ENCODE measurements at places on chromosomes 7 and 10. TPM values are rescaled to one million over a fixed set of nuclear protein-coding genes. Genes with fewer than 3 reads are reported as not detected.
A peak's percentile ranks its signal among the peaks of the same experiment; 100 is the strongest.

- no peak overlapping the region for H3K4me3 ChIP-seq
- no peaks in the 10 kb centered on the region for H3K36me3 ChIP-seq
- no peak overlapping the region for H3K27ac ChIP-seq
- DNase-seq, result no peak
Observed at GRCh38 chr7:157493017-157493416, 156.2 kb downstream of the DNAJB6 start.

RAB19 gene
- total RNA-seq, result not detected

DNA sequence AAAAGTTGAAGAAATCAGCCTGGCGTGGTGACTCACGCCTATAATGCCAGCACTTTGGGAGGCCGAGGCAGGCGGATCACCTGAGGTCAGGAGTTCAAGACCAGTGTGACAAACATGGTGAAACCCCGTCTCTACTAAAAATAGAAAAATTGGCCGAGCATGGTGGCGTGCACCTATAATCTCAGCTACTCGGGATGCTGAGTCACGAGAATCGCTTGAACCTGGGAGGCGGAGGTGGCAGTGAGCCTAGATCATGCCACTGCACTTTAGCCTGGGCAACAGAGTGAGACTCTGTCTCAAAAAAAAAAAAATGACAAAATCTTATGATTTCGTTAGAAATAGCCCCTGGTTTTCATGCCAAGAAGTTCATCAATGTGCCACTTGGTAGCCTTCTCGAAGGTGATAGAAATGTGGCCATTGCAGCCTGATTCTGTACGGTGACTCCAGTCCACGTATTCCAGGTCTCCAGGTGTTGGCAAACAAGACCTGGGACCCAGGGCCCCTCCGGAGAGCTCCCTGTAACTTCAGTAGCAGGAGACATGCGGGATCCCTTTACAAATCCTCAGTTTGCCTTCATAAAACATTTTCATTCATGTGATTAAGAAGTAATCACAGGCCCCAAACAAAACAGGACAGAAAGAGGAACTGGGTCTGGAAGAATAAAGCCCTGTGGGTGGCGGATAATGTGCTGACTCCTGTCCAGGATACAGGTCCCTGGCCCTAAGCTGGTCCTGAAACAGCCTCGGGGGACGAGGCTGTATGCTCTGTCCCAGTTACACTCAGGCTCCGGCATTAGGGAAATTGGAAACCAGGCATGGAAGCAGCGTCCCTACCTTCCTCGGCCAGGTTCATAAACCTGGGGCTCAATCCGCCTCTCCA is 207.3 kb upstream of the SH2B2 start:
- no peaks in the 10 kb centered on the region for H3K27me3 ChIP-seq
- DNase-seq, result no peak
- H3K27ac ChIP-seq, result no peak overlapping the region

TFPI2 gene
- total RNA-seq, result 19.8 TPM

NCF1 gene
- 18.1 TPM for total RNA-seq

DNA sequence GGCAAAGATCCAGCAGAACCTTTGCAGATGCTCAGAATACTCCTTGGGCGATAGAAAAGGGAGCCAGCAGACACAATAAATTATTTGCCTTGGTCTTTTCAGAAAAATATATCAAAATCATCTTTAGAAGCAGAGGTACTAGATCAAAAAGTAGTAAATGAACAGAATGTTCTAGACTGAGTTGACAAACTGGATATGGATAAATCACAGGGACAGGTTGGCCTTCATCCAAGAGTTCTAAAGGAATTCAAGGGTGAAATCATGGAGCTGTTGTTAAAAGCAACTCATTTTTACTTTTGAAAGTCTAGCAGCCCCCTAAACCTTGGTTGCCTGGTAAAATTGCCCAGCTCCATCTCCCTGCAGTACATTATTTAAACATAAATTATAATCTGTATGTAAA is 99.1 kb downstream of the PLCE1 start:
- peaks cover 47% of the 10 kb centered on the region for H3K4me1 ChIP-seq
- H3K27me3 ChIP-seq, result no peaks in the 10 kb centered on the region
- H3K27ac ChIP-seq, result peak overlapping the region; percentile 86
- peak overlapping the region; percentile 22 for H3K4me3 ChIP-seq
- peak; percentile 26 for DNase-seq

PRSS2 gene
- total RNA-seq, result 15.4 TPM

- no peak overlapping the region for H3K4me3 ChIP-seq
- no peaks in the 10 kb centered on the region for H3K36me3 ChIP-seq
- H3K27ac ChIP-seq, result no peak overlapping the region
- no peak for DNase-seq
- H3K4me1 ChIP-seq, result peaks cover 15% of the 10 kb centered on the region
Observed at GRCh38 chr10:124641282-124642087, 102.7 kb downstream of the FAM53B start.

CHST3 gene
- total RNA-seq, result 80.6 TPM

GRCh38 chr7:156497776-156498509 is 142.6 kb upstream of the RNF32 start:
- DNase-seq, result no peak
- no peak overlapping the region for H3K27ac ChIP-seq
- H3K36me3 ChIP-seq, result no peaks in the 10 kb centered on the region
- no peaks in the 10 kb centered on the region for H3K4me1 ChIP-seq
- H3K4me3 ChIP-seq, result no peak overlapping the region

HKDC1 gene
- not detected for total RNA-seq

DNA sequence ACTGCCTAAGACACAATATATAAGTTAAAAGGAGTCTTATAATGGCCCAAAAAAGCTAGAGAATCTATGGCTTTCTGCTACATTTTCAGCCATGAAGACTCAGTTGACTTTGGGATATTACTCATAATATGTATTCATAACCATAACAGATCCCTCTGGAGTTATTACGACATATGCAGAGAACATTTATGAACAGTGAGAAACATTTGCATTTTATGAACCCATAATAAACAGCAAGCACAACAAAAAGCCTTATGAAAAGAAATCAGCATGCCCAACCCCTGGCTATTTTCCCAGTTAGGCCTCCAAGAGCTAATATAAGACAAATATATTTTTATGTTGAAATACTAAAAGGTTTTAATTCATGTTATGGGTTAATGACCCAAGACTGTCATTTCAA is 52.4 kb downstream of the ARMH3 start:
- no peak for DNase-seq
- H3K4me1 ChIP-seq, result no peaks in the 10 kb centered on the region
- H3K36me3 ChIP-seq, result peaks cover 29% of the 10 kb centered on the region
- H3K27ac ChIP-seq, result no peak overlapping the region
- H3K27me3 ChIP-seq, result no peaks in the 10 kb centered on the region

DNA sequence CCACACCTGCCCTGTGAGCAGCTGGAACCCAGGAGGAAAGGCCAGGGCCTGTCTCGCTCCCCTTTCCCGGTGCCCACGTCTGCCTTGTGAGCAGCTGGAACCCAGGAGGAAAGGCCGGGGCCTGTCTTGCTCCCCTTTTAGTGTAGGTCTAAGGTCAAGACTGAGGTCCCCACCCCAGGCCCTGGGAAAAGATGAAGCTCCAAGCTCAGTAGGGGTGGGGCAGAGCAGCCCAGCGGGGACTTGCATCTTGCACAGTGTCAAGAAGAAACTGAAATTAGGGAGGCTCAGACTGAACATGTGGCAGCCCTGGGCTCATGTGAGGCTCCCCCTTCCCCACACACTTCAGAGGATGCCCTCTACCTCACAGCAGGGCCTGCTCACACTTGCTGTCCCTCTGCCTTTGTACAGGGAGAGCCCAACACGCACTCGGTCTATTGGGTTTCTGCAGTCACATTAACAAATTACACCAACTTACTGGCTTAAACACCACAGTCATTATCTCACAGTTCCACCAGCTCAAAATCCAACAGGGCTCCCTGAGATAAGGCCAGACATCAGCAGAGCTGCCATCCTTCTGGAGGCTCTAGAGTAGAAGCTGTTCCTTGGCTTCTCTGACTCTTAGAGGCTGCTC is 12.4 kb downstream of the POLL start:
- H3K27ac ChIP-seq, result no peak overlapping the region
- no peaks in the 10 kb centered on the region for H3K4me1 ChIP-seq
- DNase-seq, result no peak
- H3K27me3 ChIP-seq, result no peaks in the 10 kb centered on the region

- H3K4me1 ChIP-seq, result no peaks in the 10 kb centered on the region
- no peak overlapping the region for H3K4me3 ChIP-seq
- H3K27me3 ChIP-seq, result no peaks in the 10 kb centered on the region
- no peaks in the 10 kb centered on the region for H3K36me3 ChIP-seq
- H3K27ac ChIP-seq, result no peak overlapping the region
Observed at GRCh38 chr10:43122096-43122495, 16.1 kb upstream of the CSGALNACT2 start.

GRCh38 chr10:102782673-102783551 is 39.2 kb downstream of the WBP1L start:
- H3K4me3 ChIP-seq, result peak overlapping the region; percentile 60
- no peaks in the 10 kb centered on the region for H3K36me3 ChIP-seq
- H3K4me1 ChIP-seq, result peaks cover 93% of the 10 kb centered on the region

DNA sequence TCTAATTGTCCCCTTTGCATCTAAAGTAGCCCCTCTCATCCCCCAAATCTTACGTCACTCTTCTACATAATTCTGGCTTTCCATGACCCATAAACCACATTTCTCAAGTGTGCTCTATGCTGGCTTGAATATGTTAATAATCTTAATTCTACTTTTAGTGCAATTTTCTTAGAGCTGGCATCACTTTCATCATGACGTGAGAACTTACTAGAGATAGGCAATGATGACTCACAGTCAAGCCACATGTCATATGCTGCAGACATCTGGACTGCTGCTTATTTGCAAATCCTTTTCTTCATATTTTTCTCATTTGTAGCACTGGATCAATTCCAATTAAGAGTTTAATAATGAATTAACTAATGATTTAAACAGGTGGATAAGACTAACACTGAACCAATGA is 260.7 kb upstream of the PRKCQ start:
- no peaks in the 10 kb centered on the region for H3K4me1 ChIP-seq
- no peak for DNase-seq
- no peak overlapping the region for H3K4me3 ChIP-seq
- H3K36me3 ChIP-seq, result no peaks in the 10 kb centered on the region
- H3K27me3 ChIP-seq, result no peaks in the 10 kb centered on the region
